ENCODE measurements at places on chromosomes 1 and 21.

GRCh38 chr1:39676948-39677548, 5.1 kb upstream of the NT5C1A start:
- no peak for DNase-seq

- DNase-seq = no peak
These were observed 4.0 kb upstream of the LHX8 start for GRCh38 chr1:75129983-75130789.

DNA sequence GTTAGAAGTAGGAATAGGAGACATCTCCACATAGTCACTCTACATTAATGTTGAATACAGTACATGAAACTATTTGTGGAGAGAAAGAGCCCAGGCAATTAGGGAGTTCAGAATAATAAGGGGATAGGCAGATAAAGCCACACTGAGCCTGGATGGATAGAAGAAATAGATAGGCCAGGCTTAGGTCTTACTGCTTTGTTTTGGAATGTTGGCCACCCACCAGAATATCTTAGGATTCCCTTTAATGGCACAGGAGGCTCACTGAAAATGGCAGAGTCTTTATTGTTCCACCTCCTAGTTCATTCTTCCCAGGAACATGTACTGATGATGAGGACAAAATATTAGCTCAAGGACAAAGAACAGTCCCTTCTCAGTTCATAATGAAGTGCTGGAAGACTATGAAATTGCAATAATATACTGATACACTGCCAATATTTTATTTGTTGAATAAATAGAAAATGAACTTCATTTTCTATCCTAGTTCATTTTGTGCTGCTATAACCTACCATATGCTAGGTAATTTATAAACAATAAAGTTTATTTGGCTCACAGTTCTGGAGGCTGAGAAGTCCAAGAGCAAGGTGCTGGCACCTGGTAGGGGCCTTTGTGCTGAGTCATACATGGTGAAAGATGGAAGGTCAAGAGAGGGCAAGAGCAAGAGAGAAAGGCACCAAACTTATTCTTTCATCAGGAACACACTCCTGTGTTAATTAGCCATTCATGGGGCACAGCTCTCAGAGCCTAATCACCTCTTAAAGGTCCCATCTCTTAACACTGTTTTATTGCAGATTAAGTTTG, 87.3 kb downstream of the TBX15 start:
- peak; percentile 23 for DNase-seq

DNA sequence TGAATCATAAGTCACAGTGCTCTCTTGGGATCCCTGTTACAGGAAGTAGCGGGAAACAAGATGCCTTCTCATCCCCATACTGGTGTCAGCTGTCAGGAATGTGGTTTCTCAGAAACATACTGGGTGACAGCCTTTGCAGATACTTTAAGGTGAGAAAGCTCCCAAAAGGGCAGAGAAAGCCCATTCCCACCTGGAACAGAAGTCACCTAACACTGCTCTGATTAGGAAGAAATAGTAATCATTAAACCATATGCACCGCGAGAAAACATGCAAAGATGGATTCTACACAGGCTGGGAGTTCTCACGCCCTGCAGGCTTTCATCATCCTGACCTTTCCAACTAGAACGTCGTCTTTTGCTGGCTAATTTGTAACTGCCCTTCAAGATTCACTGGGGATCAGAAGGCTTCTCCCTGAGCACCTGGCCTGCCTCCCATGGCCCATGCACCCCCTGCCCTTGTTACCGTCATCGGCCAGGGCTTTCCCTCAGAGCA, 46.2 kb upstream of the SLC44A3 start:
- peak; percentile 85 for DNase-seq

GRCh38 chr21:45262616-45263015, 25.1 kb downstream of the POFUT2 start:
- DNase-seq = no peak

- DNase-seq = no peak
These were observed 5.2 kb downstream of the ID3 start for GRCh38 chr1:23554127-23554480.

DNA sequence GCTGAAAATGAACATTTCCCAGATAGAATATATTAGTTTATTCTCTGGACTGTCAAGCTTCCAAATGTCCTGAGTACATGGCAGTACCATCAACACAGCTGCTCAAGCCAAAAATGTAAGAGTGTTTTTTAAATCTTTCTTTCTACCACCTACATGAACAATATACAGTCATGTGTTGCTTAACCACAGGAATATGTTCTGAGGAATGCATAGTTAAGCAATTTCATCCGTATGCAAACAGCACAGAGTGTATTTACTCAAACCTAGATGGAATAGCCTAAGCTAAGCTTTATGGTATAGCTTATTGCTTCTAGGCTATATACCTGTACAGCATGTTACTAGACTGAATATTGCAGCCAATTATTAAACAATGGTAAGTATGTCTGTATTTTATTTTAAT, 561.9 kb upstream of the ADGRL4 start:
- peak; percentile 36 for DNase-seq

GRCh38 chr1:36613721-36614120, 131.0 kb upstream of the CSF3R start:
- no peak for DNase-seq

DNA sequence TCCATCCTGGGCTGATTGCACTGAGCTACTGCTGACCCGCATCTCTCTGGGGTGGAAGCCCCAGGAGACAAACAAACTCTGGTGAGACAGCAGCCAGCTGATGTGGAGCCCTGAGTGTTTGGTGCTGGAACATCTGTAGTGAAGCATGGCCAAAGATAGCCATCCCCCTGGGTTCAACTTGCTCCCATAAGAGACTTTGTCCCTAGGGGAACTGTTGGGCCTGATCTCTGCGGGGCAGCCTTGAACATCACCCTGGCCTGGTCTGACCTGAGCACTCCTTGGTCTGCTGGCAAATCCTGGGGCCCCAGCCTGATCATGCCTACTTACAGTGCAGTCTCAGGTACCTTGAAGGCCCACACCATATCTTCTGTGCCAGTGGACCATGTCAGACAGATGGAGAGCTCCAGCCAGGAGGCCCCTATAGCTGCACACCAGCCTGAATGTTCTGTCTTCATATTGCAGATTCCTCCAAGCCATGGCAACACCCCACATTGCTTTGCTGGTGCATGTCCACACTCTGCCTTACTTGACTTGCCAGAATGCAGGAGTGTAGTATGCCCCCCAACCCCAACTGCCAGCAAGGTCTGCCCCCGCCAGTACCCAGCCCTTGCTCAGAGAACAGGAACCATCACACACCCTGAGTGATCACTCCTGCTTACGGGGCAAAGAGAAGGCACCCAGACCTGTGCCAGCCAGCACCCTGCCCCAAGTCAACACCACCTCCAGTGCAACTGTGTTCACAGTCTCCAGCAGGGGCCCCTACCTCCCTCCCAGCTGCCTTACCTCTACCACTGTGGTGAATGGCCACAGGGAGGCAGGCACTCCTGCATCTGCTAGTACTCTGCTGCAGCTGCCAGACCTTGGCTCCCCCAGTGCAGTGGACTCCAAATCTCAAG, 690.5 kb upstream of the NR5A2 start:
- no peak for DNase-seq

GRCh38 chr1:72568113-72568512, 285.8 kb upstream of the NEGR1 start:
- DNase-seq = no peak

DNA sequence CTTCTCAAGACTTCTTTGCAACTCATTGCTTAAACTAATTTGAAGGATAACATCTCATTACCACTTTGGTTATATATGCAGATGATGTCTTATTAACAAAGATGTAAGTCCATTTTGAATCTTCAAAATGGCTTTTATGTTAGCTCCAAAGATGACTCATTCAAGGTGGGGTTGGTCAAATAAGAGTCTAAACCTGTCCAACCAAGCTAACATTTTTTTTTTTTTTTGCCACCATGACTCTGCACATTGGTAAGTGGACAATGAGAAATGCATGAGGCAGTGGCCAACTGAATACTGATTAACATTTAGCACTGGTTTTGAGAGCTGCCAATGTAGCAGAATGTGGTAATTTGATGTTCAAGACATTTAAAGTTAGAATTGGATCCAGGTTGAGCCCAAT, 278 bp upstream of the KRTAP27-1 start:
- no peak for DNase-seq

- DNase-seq = no peak
These were observed 45.9 kb downstream of the FAAP20 start for GRCh38 chr1:2148691-2149090.

DNA sequence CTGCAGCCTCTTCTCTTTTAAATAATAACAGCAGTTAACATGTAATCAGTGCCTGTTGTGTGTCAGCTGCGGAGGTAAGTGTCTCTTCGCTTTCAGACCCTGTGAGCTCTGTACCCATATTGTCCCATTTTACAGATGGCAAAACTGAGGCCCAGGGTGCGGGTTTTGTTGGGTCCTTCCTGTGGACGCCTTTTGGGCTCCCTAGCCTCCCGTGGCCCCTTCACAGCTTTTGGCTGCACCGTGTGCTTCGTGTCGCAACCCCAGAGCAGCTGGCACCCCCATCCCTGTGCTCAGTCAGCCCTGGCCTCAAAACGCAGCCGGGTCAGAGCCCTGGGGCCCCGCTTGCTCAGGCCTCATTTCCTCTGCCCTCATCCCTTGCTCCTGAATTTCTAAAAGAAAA, 53.8 kb downstream of the TLR5 start:
- DNase-seq = no peak

DNA sequence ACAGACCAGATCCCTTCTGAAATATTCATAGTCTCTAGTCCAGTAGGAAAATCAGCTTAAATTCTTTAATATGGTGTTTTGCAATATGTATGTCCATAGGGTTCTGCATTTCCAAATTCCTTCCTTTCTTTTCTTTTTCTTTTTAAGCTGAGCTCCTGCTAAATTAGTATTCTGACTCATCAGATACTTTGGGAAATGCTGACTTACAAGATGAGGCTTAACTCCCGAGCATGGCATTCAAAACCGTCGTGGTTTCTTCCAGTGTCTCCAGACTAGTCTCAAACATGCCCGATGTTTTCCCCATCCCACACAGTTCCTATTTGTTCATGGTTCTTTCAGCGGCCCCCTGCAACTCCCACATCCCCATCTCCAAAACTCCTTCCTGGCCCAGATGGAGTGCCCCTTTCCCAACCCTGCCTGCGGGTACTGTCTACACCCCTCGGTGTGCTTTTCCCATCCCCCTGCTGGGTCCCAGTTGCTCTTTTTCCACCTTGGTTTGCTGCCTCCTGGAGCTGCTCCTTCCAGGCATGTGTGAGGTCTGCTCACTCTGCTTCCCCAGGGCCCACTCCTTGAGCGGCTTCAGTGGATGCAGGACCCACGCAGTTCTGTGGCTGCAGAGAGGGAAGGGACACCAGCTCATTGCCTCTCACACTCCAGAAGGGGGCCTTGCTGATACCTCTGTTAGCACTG, 19.5 kb upstream of the ETV3 start:
- DNase-seq = peak; percentile 70

- peak; percentile 92 for DNase-seq
These were observed 48.4 kb downstream of the CCN1 start for GRCh38 chr1:85628791-85629531.

DNA sequence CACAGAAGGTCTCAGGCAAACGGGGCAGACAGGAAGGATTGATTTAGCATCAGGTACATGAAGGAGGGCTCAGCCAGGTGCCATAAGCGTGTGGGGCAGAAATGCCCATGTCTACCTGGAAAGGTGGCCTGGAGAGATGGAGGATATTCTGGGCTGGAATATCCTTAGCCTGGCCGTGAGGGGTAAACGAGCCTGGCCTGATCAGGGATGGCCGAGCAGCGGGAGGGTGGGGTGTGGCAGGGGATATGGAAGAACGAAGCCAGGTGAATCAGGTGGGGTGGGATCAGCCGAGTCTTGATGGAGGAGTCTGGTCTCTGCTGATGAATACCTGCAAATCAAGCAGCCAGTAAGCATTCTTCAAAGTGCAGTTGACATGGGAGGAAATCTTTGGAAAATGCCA, 35.5 kb upstream of the TTC22 start:
- DNase-seq = no peak

DNA sequence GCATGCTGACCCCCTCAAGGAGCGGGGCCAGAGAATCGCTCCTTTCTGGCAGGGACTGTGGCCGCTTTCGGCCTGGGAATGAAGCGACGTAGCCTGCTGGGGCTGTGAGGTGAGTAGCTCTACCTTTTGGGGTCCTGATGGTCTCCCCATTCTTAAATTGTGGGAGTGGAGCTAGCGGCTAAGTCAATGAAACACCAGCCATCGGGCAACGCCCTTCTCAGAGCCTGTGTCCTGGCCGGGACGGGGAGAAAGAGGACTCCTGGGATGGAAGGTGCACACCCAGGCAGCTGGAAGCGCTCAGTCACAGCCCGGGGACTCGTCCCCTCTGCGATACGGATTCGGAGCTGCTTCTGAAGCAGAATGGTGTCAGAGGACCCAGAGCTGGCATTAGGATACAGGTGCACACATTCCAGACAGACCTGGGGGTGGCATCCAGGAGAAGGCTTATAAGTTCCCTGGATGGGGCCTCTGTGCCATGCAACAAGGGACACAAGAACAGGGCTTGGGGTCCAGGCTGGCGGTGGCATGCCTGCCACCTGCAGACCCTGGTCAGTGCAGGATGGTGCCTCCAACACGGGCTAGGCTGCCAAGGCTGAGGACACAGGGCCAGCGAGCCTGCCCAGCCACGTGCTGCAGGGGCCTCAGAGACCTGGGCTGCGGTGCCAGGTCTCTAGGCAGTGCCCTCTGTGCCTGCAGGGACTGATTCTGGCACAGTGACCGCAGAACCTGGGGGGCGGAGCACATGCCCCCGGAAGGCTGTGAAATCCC, 945 bp upstream of the WNT9A start:
- no peak for DNase-seq

- DNase-seq = no peak
These were observed 37.5 kb downstream of the EDN2 start for GRCh38 chr1:41446851-41447610.

GRCh38 chr1:14915356-14916054, 238.0 kb upstream of the TMEM51 start:
- DNase-seq = peak; percentile 34

GRCh38 chr1:236728752-236729151, 42.5 kb downstream of the ACTN2 start:
- DNase-seq = no peak

- DNase-seq = no peak
These were observed 184.2 kb downstream of the SLC44A5 start for GRCh38 chr1:75426688-75427087.

GRCh38 chr1:61157468-61157987, 75.2 kb downstream of the NFIA start:
- peak; percentile 95 for DNase-seq

- peak; percentile 23 for DNase-seq
These were observed 1.7 kb downstream of the H3-3A start for GRCh38 chr1:226063977-226064815.

DNA sequence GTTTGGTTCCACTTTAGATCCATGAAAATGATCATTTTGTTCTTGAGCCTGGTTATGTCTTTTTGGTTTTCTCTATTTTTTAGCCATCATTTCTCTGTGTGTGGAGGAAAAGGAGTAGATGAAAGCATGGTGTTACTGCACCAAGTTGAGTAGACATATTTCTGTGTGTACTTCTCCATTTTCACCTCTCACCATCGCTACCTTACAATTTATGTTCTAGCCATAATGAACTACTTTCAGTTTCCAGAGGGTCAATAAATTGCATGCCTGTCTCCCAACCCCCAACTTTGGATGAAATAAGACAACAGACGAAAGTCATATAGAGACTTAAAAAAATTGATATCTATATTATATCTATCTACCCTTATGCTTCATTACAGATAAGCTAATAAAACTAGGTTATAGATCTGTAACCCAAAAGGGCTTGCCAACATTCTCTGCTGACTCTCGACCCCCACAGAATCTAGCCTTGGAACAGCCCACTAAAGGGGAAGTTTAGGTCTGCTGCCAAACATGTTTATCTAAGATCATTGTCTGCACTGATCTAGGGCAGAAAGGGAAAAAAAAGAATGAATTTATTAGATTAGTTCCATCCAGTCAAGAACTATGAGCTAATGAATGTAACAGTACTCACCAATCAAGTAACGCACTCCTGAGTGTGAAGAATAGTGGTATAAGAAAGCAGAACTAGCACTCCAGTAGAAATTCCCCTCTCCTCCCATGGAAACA, 7.5 kb upstream of the MAN1A2 start:
- DNase-seq = no peak

All from fibroblast of skin of right biceps (primary cell).